ENCODE measurements at places on chromosomes 6 and 20.

- DNase-seq: no peak
Observed at GRCh38 chr6:50822078-50822476, 3.4 kb downstream of the TFAP2B start.

DNA sequence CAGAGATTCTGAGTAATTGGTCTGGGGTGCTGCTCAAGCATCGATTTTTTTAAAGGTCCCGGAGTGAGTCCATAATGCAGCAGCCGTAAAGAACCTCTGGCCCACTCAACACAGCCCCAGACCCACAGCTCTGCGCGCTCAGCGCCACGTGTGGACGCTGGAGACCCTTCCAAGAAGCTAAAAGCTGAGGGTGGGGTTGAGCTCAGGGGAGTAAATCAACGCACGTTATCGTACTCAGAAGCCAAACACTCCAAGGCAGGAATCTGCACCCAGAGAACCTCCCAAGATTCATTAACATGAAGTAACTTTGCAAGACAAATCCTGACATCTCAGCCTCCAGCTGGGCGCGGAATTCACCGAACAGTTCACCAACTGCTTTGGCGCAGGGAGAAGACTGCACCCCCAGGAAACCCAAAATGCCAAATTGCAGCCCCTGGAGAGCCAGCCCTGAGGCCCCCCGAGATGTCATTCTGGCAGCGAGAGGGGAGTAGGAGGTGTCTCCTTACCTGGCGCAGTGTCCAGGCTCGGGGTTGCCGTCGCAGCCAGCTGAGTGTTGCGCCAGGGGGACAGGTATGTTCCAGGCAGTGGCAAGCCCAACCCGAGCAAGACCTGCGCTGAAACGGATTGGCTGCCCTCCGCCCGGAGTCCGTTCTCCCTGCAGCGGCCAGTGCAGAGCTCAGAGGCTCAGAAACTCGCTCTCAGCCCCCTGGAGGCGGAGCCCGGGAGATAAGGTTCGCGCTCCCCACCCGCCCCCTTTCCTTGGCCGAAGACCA, at the start of gene COL21A1:
Gene COL21A1, minus strand, starts transcription at position 700 of the 773 bp plus-strand sequence. CDS start 64,962 bp downstream, outside the sequence.
- no peak for DNase-seq

- peak; percentile 38 for DNase-seq
Observed at GRCh38 chr20:1376007-1376406, 16.8 kb downstream of the FKBP1A start.

DNA sequence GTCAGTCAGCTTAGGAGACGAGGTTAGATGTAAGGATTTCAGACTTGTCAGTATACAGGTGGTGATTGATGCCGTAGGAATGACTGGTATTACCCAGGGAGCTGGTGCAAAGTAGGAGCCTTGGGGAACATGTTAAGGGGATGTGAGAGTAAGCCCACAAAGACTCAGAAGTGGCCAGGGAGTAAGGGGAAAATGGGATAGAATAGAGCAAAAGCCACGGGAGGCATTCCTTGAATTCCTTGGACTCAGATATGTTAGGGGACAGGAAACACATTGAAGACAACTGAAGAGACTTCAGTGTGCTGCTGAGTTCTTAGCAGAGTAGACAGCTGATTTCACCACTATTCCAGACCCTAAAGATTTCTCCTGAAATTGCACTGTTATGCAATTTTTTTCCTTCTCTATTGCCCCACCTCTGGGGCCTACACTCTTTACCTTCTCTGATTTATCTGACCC, 1.2 kb upstream of the ACAT2 start:
- DNase-seq: no peak

DNA sequence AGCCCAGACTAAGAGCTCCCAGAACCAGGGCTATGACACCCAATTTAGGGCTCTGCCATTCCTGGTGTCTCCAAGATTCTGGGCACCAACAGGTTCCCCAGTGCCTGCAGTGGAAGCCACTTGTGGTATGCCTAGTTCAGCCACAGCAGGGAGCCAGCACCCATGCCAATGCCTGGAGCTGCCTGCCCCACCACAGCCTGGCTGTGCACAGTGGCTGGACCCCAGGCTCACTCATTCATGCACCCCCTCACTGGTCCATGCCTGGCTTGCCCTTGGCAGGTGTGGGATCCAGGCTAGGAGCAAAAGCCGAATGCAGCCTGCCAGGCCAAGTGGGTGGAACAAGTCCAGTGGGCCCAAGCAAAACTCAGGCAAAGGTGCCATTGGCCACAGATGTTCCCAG, 91.9 kb downstream of the MKKS start:
- no peak for DNase-seq

GRCh38 chr6:329888-330691, 37.8 kb downstream of the DUSP22 start:
- no peak for DNase-seq

- no peak for DNase-seq
Observed at GRCh38 chr6:166900956-166901607, 55.3 kb downstream of the RNASET2 start.

DNA sequence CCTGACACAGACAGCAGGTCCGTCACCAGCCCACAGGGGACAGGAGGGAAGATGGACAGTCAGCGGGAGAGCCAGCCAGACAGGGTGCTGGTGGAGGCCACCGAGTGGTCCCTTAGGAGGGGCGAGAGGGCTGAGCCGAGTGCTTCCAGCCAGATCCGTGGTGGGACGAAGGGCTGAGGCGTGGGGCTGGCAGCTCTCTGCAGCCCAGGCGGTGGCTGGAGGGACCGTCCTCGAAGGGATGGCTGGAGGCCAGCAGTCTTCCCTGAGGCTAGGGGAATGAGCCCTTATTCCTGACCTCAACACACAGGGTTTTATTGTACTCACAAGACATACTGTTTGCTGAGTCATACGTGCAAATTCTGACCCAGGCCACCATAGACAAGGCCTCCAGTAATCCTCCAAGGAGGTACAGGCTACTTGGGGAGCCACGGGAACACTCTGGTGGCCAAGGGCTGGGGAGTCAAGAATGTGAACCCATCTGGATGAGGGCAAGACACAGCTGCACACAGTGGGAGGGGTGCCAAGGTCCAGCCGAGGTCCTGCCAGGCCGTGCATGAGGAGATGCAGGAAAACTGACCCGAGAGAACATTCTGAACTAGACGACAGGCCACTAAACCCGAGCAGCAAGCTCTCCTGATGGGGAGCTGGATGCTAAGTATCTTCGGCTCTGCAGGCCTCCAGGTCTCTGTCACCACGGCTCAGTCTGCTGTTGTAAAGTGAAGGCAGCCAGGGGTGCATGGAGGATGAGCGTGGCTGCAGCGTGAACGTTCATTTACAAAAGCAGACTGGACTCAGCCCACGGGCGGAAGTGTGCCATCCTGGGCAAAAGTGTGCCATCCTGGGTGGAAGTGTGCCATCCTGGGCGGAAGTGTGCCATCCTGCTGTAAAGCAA, 242.5 kb downstream of the TTLL2 start:
- DNase-seq: no peak

GRCh38 chr6:21219241-21219640, 374.3 kb upstream of the SOX4 start:
- no peak for DNase-seq

GRCh38 chr20:64185276-64185900, 21.1 kb downstream of the MYT1 start:
- no peak for DNase-seq

- DNase-seq: no peak
Observed at GRCh38 chr20:7449269-7449668, 491.0 kb downstream of the HAO1 start.

- no peak for DNase-seq
Observed at GRCh38 chr6:144316862-144317195, 31.7 kb downstream of the UTRN start.

DNA sequence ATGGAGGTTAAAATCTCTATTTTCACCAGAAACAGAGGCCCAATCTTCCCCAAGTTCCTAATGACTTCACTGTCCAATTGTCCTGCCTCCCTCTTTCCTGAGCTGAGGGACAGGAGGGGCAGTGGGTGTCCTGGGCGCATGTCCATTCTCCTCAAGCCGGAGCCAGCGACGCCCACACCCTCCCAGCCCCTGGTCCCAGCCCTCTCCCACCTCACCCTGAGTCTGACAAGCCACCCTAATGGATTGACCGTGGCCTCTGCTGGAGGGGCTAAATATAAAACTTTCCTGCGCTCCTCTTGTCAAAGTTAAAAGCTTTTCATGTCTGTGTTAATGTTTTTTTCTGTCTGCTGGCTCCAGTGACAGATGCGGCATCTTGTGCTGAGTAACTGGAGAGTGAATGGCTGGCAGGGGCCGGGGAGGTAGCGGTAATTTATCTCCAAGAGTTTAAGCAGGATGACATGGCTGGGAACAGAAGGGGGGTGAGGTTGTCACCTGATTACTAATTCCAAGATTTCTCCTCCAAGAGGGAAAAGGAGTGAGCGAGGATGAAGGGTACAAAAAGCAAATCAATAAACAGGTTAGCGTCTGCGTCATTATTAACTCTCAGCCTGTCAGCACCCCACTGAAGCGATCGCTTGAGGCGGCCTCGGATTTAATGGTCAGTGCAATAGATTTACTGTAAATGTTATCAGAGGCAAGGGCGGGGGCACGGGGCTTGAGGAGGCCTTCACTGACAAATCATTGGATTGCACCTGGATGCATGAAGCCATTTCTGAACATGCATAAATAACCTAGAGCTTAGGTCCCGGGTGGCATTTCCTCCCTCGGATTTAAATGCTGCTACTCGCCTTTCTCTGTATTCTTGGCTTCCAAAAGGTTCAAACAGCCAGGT, 118.1 kb upstream of the MAFB start:
- DNase-seq: no peak

GRCh38 chr6:63543982-63544381, 28.3 kb upstream of the LOC128125822 start:
- no peak for DNase-seq

DNA sequence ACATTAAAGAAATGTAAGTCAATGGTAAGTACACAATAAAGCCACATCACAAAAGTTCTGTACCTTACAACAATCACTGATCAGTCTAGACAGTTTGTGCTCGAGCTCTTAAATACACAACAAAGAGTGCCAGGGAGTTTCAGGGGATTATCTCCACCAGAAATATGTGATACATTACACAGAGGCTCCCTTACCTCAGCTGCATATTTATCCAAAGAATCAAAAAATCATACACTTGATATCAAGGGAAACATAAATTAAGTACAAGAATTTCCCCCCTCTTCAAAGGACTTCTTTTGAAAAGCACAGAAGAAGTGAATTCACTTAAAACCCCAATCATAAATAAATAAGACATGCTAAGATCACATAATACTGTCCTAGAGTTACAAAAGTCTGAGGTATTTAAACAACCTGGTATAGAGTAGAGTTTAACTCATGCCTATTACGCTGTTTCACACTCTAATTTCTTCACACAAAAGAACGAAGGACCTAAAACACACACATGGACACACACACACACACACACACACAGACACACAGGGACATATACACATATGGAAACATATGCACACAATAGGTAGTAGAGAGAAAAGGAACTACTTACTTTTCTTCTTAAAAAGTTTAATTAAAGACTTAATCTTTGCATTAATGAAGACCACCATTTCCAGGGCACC, 528 bp downstream of the NHSL1 start:
- no peak for DNase-seq

DNA sequence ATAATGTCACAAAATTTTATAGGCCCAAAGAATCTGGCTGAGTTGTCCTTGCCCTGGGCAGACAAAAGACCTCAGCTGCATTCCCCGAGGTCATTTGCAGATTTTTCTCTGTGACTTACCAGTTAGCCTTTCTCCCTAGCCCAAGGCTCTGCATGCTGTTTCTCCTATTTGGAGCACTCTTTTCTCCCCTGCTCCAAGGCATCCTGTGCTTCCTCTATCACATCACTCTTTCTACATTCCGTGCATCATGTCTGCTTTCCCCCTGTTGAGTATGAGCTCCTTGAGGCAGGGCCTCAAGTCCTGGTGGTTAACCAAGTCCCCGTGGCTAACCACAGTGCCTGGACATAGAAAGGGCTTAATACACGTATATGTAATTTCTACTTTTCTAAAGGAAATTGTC, 593 bp upstream of the GSTA3 start:
- DNase-seq: no peak

GRCh38 chr20:10553326-10553984, 118.3 kb downstream of the SLX4IP start:
- peak; percentile 68 for DNase-seq

DNA sequence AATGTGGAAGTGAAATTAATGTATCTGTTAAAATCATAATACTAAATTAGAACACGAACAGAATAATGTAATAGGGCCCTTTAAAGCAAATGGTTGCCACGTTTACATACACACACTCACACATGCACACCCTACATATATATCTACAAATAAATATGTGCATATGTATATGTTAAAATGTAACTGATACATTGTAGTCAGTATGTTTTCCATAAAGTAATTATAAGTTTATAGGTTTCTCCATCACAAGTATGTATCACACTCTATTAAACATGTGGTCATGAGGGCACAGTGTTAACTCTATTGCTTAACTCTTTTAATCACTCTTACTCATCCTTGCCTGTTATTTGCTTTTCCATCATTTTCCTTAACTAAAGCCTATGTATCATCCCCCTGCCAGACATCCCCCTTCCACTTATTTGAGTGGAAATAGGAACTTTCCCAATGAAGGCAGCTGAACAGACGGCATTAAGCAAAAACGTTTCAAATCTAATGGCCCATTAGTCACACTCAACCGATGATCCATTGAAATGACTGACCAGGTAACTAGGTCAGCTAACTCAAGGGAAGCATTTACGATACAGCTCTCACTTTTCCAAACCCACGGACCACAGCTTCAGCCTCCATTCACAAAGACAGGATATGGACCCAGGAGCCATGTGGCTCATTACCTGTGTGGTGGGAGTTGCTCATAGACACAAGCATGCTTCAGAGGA, 89.3 kb downstream of the HAO1 start:
- no peak for DNase-seq

- peak; percentile 96 for DNase-seq
Observed at GRCh38 chr6:127102299-127102698, 16.2 kb upstream of the RSPO3 start.

GRCh38 chr6:143356101-143356880, 94.2 kb downstream of the ADAT2 start:
- no peak for DNase-seq

- DNase-seq: no peak
Observed at GRCh38 chr6:157092736-157093135, 230.6 kb downstream of the TMEM242 start.

GRCh38 chr6:2133716-2134310, 111.6 kb downstream of the GMDS start:
- DNase-seq: no peak

DNA sequence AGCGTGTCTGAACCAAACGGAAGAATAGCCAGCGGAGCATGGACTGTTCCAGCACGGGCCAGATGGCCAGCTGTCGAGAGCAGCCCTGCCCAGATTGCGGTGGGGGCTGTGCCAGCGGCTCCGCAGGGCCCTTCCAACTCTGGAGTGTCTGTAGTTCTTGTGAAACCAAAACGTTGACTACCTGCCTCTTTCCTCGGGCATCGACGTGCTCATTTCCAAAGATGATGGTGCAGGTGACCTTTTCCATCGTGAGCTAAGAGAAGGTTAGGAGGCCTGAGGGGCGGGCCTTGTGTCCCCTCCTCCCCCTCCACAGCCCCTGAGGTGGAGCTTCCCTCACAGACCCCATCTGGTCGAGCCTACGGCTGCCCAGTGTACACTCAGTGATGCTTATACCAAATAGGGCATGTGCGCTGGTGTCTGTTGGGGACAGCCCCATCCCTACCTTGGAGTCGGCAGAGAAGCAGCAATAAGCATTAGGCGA, 12.9 kb upstream of the C20orf144 start:
- DNase-seq: no peak

Measured in AML-193 (cell line).